Stimulated activated CD4-positive, alpha-beta T cell treated with anti-CD3 and anti-CD28 coated beads, Interleukin-15, amount 100 ng/mL, for 48 hours (primary cell): ENCODE measurements at places on chromosomes 13 and 19.

DNA sequence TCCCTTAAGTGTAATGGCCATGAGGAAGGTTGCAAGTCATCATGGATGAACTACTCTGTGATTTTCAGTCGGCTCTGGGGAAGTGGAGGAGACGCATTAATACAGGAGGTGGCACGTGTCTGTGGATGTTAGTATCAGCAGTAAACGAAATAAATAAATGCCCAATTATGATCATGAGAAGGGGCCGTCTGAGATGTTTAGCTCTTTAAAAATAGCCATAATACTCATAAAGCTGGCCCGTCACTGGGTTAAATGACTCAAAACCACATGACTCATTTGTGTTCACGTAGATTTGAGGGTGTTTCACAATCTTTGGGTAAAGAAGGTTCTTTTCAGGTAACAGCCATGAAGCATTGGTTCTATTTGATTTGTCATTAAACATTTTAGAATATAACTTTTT lies 620.6 kb downstream of the GPC6 start:
- DNase-seq: no peak

- DNase-seq: no peak
These were observed 4.2 kb downstream of the TTC9B start for GRCh38 chr19:40213882-40214570.

DNA sequence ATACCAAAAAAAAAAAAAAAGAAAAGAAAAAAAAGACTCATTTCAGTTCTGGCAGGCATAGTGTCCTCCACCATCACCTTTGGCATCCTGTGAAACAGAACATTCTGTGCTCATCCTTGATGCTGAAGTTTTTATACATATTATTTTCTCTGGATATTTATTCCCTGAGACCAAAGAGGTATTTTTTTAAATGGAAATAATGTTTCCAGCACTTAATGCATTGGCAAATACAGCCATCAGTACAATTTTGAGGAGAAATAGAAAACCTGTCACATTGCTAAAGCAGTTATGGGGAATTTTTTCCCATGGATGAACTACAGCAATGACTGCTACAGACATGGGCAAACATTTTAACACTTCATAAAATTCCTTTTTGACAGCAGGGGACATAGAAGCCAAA lies 312.4 kb downstream of the DNAJC15 start:
- DNase-seq: no peak

DNA sequence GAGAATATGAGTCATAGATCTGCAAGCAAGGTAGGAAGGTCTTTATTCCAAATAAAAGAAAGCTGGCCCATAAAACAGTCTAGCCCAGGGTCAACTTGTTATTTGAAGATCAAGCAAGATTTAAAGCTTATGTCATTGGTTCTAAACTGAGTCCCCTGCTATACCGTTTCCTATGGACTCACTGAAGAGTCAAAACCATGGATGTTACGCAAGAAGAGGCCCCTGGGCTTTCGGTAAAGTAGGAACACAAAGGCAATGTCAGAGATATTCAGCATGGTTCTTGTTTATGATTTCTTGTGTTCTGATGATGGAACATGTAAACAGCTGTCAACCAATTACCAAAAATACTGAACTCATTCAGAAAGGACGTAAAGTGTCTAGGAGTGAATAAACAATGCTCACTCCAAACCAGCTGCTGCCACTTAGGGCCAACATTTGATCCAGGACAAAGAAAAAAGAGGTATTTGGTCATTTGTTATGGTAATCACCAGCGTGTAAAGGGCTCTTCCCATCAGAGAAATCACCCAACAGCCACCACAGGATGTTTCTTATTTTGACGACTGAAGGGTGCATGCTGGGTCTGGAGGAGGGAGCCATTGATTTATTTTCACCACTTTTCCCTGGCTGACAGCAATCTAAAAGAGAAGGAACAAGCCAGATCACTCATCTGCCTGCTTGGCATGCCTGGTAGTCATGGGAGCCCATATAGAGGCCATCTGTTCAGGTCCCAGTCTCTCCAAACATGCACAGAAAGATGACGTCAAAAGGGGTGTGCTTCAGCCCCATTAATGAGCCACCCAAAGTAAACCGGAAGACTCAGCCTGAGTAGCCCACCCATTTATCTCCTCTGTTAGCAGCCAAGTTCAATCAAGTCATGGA lies 68.3 kb downstream of the FGF14 start:
- no peak for DNase-seq

DNA sequence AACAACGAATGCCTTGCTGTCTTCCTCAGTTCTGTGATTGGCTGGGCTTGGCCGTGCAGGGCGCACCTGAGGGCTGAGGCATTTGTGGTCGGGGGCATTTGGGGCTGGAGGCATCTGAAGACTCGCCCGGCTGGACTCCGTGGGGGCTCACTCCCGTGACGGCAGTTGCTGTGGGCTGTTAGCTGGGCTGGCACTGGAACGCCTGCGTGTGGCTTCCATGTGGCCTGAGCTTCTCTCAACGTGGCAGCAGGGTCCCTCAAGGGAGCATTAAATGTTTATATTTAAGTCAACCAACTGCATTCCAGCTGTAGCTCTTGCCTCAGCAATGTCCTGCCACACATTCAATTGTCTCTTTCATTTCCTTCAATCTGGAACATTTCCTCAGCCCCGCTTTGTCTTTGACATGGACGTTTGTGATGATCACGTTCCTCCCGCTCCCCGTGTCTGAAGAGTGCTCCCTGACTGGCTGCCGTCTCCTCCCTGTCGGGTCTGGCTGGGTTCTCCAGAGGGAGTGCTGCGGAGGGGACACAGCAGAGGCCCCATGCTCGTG lies 21.0 kb downstream of the CCDC8 start:
- DNase-seq: no peak

DNA sequence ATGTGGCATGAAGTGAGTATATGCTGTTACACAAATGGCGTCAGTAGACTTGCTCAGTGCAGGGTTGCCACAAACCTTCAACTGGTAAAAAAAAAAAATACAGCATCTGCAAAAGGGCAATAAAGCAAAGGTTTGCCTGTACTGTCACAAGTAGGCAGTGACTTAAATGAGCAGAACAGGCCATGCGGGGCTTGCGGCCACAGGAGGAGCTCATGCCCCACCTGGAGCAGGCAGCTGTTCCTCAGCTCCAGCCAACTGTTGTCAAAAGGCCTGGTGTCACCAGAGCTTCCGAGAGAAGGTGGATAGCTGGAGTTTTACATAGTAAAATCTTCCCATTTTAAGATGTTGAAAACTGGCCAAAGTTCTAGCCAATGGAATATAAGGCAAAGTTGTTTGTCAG lies 7.7 kb downstream of the ATP7B start:
- no peak for DNase-seq
